Glutamatergic neuron (in vitro differentiated cells): ENCODE measurements at places on chromosomes 12 and 14. TPM values are rescaled to one million over a fixed set of nuclear protein-coding genes. Genes with fewer than 3 reads are reported as not detected.

GLI1 gene
- total RNA-seq: 2.3 TPM

- no peak for DNase-seq
Measured at GRCh38 chr14:72615451-72616121, 278.3 kb downstream of the DPF3 start.

DNA sequence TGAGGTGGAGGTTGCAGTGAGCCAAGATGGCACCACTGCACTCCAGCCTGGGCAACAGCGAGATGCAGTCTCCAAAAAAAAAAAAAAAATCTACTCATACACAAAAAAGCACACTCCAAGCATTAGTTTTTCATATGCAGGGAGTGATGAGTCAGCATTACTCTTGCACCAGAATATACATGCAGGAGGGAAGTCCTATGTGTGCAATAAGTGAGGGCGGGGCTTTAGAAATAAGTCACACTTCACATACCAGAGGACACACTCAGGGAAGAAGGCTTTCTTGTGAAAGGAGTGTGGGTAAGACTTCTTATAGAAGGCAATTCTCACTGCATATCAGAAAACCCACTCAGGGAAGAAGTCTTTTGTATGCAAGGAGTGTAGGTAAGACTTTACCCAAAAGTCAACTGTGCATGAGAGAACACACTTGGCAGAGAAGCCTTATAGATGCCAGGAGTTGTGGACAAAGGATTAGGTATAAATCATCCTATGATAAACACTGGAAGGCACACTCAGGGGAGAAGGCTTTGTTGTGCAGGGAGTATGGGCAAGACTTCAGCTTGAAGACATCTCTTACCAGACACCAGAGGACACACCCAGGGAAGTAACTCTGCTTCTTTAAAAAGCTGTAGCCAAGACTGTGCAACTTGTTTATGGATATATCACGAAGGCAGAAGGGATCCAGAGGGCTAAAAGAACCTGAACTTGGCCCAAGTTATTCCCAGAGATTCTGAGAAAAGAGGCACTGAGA, 50.5 kb downstream of the ATF7 start:
- DNase-seq: no peak

EPYC gene
- total RNA-seq: not detected

DNA sequence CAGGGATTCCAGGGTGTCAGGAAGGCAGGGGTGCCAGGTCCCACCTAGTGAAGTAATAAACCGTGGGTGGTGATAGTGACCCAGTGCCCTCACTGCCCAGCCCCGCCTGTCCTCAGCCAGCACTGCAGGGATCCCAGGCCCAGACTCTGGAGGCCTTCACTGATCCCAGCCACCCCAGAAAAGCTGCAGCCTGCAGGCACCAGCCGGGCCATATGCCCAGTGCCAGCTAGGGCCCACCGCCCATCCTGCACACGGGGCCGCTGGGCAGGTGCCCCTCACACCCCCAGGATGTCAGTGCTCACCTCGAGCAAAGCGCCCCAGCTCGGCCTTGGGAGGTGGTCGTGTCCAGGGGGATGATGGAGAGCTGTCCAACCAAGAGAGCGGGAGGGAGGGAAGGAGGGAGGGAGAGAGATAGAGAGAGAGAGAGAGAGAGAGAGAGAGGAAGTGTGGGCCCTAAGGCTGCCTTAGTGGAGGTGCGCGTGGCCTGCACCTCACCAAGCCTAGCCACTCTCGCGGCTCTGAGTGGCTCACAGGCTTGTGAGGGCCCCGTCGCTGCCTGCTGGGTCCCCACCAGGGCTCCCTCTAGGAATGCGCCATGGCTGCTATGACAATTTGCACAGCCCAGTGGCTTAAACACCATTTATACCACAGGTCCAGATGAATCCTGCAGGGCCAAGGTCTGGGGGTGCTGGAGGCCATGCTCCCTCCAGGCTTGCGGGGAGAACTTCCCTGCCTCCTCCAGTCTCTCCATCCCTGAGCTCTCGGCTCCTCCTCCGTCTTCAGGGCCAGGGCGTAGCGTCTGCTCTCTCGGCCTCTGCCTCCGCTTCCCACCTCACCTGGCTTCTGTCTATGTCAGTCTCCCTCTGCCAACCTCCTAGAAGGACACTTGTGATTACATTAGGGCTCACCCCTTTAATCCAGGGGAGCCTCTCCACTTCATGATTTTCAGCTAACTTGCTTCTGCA, 401.0 kb downstream of the TMEM121 start:
- DNase-seq: no peak

GRCh38 chr12:76144245-76144549, 59.7 kb upstream of the NAP1L1 start:
- DNase-seq: no peak

GRCh38 chr12:54592316-54592715, 3.9 kb upstream of the PPP1R1A start:
- DNase-seq: no peak

OLR1 gene
- total RNA-seq: not detected

- DNase-seq: no peak
Measured at GRCh38 chr12:47773858-47774580, 981 bp downstream of the SLC48A1 start.

BDKRB1 gene
- not detected for total RNA-seq

LACRT gene
- total RNA-seq: not detected

SERPINA5 gene
- total RNA-seq: not detected

HELB gene
- total RNA-seq: 8.9 TPM

DNA sequence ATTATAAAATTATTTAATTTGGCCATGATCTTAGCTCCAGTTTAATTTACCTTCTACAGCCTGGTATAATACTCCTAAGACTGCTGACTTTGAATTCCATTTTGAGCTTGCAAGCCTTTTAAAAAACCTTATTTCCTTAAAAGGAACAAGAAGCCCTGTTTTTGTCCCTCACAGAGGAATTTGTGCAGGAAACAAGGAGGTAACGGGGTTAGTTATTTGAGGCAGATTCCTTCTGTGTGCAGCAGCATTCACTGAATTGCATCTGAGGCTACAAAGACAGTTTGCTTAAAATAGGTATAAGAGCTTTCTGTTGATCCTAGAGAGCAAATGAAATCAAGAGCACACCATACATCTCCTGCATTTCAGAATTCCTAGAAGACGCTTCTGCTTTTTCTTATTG, 403.3 kb upstream of the PRICKLE1 start:
- DNase-seq: no peak

DNA sequence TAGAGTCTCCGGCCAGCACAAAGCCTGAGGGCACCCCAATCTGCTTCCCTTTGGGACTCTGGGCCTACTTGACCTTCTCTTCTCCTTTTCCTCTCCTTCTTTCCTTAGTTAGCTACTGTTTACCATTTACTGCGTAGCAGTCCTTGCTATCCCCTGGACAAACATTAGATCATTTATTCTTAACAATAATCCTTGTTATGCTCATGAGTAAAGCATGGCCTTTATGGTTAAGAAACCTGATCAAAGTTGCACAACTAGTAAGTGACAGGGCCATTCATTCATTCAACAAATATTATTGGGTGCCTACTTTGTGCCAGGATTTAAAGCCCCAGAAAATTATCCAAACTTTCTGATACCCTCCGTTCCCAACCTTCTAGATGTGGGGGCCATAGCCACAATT, 3.2 kb upstream of the HDAC7 start:
- no peak for DNase-seq

SLC22A17 gene
- total RNA-seq: 70.6 TPM
